Left colon (tissue), 2 donors: ENCODE measurements at places on chromosomes 6 and 20. TPM values are rescaled to one million over a fixed set of nuclear protein-coding genes. Genes with fewer than 3 reads are reported as not detected.

The MTCH1 gene
- 149 TPM for total RNA-seq

The LRRC73 gene
- total RNA-seq: 0.95 TPM

The WFDC5 gene
- not detected for total RNA-seq

The CST2 gene
- not detected for total RNA-seq

The LHFPL5 gene
- not detected for total RNA-seq
